GM12864 (cell line): ENCODE measurements at places on chromosomes 7 and 10.
A peak's percentile ranks its signal among the peaks of the same experiment; 100 is the strongest.

- no peak for DNase-seq
These were observed 132.0 kb upstream of the MDFIC start for GRCh38 chr7:114789871-114790311.

- DNase-seq = no peak
These were observed 154.4 kb downstream of the PRKAG2 start for GRCh38 chr7:151722533-151722932.

- DNase-seq = no peak
These were observed 12.5 kb downstream of the STN1 start for GRCh38 chr10:103905441-103905840.

DNA sequence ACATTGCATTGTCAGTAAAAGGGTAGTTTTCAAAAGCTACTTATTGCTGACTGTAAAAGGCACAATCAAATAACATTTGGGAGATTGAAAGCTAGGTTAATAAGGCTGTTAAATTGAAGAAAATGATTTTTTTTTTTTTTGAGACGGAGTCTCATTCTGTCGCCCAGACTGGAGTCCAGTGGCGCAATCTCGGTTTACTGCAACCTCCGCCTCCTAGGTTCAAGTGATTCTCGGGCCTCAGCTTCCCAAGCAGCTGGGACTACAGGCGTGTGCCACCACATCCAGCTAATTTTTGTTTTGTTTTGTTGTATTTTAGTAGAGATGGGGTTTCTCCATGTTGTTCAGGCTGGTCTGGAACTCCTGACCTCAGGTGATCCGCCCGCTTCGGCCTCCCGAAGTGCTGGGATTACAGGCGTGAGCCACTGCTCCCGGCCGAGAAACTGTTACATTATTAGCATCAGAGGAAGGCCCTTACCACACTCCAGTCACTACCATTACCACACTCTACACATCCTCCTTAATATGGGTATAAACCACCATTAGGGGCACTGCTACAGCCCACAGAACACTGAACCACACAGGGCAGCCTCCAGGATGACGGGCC, 1.0 kb downstream of the CYP51A1 start:
- DNase-seq = no peak

DNA sequence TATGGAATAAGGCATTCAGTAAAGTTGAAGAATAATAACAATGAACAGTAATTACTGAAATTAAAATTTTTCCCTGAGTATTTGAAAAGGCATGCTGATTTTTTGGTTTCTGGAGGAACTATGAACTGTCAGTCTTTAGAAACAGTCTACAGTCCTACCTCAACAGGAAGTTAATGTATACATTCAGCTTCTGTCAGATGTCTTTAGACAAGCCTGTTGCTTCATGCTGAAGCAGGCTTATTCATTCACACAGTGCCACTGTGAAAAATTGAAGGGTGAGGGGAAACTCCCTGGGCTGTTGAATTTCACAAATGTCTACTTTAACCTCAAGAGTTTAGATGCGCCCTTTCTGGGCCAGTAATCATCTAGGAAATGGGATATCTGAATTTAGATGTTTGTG, 3.5 kb downstream of the NRF1 start:
- peak; percentile 55 for DNase-seq

DNA sequence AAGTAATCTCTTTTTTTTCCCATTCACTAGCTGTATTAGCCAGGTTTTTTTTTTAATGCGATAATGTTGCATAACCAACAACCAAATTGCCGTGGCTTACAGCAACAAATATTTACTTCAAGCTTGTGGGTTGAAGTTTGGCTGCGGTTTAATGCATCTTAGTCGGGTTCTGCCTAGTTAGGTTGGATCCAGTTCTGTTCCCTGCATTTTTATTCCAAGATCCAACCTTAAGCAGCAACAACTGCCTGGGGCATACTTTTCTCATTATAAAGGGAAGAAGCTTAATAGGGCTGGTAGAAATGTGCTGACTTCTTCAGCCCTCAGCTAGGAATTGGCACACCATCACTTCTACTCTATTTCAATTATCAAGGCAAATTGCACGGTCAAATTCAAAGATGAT, 1115.5 kb upstream of the AUTS2 start:
- DNase-seq = no peak

- no peak for DNase-seq
These were observed 102.7 kb downstream of the ZWINT start for GRCh38 chr10:56258378-56258777.

- no peak for DNase-seq
These were observed 745 bp downstream of the DAGLB start for GRCh38 chr7:6446838-6447580.

- no peak for DNase-seq
These were observed 266.5 kb upstream of the HGF start for GRCh38 chr7:82036146-82036886.

DNA sequence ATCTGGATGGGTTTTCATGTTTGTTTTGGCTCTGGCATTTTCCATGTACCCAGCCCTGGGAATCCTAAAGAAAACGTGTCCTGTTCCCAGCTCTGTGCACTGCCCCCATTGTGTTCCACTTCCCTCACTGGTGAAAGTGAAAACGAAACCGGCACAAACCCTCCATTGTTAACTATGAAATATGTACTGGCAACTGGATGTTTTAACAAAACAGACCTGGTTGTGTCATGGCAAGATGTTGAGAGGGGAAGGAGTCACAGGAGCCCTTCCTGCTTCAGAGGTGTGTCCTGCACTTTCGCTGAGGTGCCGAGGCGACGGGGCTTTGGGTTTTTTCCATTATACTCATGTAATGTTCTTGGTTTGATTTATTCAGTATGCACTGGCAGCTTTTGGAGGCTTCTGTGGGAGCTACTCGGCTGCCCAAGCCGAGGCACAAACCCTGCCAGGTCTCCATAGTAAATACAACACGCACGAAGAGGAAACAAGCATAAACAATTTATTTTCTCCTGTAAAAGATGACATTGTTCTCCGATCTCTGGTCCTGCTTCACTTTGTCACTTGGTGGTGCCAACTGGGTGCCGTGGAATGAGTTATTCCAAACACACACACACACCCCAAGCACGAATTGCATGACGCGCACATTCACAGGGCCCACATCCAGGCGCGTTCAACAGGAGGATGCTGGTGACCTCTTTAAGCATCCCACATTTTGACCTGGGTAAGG, 118.2 kb downstream of the CDK6 start:
- no peak for DNase-seq

DNA sequence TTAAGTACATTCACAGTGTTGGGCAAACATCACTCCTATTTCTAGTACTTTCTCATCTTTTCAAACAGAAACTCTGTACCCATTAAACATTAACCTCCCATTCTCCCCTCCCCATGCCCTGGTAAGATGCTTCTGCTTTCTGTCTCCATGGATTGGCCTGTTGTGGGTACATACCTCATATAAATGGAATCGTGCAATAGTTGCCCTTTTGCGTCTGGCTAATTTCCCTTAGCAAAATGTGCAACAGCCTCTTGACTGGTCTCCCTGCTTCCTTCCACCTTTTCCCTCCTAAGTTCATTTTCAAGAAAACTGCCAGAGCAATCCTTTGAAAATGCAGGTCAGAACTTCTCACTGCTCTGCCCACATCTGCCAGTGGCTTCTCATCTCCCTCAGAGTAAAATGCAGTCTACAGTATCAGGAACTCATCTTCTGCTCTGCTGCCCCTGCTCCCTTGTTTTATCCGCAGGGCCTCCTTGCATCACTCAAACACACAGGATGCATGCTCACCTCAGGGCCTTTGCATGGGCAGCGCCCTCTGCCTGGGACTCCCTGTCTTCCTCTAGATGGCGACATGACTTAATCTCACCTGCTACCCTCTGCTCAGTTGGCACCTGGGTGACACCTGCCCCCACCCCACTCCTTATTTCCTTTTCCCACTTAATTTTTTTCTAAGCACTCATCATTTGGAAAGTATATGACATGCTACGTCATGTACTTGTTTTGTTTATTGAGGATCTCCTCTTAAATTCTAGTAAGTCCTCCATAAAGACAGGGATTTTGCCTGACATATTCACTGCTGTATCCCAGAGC, 44.3 kb upstream of the ECHDC3 start:
- DNase-seq = no peak

GRCh38 chr10:42753126-42753506, 29.5 kb upstream of the BMS1 start:
- no peak for DNase-seq

DNA sequence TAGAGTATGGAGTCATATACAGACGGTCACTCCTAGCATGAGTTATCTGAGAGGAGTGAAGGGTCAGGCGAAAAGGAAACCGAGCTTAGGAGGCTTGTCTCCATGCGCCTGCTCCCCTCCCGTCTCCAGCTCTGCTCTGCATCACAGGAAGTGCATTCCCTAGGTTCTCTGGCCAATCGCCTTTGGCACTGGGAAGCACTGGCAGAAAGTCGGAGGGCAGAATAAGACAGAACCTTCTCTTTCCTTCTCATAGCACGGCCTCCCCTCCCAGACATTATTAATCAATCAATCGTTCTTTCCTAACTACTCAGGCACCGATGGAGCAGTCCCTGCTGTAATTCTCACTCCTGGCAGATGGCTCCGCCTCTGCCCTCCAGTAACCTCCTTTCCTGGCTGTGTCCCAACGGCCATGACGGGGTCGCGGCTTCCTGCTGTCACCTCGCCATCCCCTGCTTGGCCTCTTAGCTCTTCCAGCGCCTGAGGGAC, 177.1 kb downstream of the FRMD4A start:
- no peak for DNase-seq

DNA sequence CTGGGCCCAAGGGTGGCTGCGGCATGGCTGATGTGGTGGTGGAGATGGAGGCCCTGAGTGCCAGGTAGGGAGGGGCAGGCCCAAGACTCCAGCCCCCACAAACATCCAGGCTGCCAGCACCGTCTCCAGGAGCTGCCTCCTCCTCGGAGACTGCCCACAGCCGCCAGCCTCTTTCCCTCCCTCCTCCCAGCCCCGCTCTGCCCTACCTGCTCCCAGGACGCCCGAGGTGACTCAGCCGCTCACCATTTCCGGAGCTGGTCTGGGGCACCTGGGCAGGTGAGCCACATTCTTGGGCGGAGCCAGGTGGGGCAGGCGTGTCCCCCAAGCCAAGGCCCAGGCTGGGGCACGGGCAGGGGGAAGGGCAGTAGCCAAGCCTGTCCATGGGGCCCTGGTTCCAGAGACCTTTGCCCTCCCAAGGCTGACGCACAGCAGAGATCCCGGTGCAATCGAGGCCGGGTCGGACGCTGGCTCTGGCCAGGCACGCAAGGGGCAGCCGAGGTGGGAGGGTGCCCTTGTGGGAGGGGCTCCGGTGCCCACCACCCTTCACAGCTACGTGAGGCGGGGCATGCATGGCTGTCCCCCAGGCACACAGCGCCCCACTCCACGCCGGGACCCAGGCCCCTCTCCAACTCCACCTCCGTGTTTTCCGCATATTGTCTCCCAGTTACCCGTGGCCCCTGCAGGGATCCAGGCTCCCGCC, 8.8 kb downstream of the ADAP1 start:
- no peak for DNase-seq

- no peak for DNase-seq
These were observed 12.5 kb upstream of the SFRP5 start for GRCh38 chr10:97784200-97784810.

- DNase-seq = no peak
These were observed 35.2 kb upstream of the GDF10 start for GRCh38 chr10:47264797-47265281.

DNA sequence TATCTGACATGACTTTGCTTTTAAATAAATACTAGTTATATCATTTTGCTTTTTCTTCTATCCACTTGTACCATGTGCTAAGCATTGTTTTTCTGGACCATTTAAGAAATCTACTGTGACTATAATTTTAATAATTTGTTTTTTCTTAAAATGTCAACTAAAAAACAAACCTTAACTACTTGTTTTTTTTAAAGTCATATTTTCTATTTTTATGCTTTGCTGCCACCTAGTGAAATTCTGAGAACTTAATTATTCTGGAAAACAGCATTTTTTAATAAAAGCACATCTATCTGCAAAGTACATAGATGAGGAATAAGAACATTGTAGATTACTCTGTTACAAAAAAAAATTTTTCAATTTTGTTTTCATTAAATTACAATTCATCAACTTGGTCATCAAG, 47.4 kb downstream of the ORC5 start:
- DNase-seq = no peak

DNA sequence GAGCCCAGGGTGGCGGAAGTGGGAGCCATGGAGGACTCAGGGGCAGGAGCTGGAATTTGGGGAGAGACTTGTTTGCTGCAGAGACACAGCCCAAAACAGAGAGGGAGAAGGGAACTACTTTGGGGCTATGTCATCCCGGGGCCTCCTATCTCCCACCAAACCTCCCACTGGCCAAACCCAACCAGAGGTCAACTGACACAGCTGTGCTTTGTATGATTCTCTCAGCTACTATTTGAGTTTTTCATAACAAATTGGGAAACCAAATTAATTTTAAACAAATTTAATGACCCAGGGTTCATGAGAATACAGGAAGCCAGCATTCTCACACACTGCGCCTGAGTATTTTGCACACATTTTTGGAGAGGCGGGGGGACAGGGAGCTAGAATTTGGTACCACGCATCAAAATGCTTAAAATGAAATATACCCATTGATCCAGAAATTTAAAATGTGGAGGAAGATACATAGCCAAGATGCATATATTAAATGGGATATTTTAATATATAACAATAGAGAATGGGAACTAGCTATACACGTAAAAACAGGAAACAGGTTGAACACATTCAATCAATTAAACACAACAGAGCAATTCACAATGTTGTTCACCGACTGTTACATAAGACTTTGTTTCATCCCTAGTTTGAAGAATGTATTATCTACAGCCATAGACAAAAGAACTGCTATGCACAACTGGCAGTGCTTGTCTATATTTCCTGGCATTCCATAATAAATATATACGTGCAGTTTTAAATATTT, 105.3 kb downstream of the PARD3 start:
- no peak for DNase-seq

DNA sequence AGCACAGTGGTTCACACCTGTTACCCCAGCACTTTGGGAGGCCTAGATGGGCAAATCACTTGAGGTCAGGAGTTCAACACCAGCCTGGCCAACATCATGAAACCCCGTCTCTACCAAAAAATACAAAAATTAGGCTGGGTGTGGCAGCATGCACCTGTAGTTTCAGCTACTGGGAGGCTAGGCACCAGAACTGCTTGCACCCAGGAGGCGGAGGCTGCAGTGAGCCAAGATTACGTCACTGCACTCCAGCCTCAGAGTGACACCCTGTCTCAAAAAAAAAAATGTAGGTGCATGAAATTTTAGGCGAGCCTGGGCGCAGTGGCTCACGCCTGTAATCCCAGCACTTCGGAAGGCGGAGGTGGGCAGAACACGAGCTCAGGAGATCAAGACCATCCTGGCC, 9.6 kb downstream of the BCL7B start:
- DNase-seq = no peak

DNA sequence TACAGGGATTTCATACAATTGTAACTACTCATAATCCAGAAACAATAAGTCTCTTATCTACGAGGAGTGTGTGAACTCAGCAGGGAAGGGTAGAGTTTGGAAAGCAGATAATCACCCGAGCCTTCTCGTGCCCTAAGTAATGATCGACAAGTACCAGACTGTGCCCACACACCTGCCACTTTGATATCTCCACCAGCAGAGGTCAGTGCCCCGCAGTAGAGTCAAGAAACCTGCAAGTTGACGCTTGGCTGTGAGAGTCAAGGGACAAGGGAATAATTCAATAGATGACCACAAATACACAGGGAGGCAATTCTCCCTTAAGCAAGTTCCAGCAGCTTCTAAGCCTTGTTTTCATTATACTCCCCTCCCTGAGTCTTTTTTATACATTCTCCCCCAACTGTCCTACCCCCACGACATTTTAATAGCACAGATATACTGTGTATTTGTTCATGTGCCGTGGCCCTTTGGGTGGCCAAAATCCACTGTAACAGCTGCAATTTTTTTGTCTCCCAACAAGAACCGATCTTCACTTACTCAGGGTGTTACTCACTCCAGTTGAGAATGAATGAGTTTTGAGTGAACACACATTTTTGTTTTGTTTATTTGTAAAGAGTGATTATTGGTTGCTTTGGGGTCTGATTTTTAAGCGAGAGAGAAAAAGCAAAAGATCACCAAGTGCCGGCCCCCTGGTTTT, 106.9 kb upstream of the RHEB start:
- DNase-seq = no peak
